ENCODE measurements at places on chromosomes 12 and 14.

- DNase-seq: no peak
Measured at GRCh38 chr12:31479516-31480210, 111.3 kb downstream of the DENND5B start.

GRCh38 chr14:75050852-75051555 lies at the start of gene MLH3:
TSS of gene MLH3 (minus strand) at chr14:75051467. CDS start at chr14:75049655, 1,812 bp downstream.
- DNase-seq: peak; percentile 57

DNA sequence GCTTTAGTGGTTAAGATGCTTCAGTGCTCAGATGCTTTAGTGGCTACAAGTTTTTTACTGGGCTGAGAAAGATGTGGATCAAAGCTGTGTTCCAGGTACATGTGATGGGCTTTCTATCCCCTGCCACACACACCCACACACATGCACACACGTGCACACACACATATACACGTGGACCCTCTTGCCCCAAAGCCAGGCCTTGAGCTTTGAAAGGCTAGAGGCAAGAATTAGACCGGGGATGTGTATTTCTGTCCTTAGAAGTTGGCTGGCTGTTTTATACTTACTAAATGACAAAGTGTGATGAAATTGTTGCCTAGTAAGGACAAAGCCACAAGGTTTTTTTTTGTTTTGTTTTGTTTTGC lies 376.5 kb downstream of the C12orf75 start:
- DNase-seq: no peak

DNA sequence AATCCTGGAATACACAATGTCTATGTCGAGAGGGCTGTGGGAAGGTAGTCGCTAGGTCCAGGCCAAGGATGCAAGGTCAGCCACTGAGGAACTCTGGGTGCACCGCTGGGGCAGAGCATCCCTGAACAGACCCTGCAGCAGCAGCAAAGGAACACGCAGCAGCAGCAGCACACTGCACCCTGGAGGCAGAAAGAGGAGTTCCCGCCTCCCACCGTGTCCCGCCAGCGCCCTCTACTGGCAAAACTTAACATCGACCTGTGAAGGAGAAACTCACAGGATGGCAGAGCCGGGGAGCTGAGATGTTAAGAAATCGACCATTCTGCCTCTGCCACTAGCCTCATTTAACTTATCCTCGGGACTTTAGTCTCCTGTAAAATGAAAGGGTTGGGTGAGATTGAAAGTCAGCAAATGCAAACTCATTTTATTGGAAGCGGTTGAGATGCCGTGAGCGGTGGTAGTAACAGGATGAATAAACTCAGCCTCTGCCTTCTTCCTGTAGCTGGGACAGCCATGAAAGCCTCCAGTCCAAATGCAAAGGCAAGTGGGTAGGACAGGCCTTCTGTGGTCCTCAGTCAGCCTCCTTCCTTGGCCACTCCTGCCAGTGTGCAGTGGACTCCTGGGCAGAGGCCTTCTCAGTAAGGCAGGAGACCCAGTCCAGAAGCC lies 45.6 kb downstream of the STAB2 start:
- DNase-seq: peak; percentile 13

DNA sequence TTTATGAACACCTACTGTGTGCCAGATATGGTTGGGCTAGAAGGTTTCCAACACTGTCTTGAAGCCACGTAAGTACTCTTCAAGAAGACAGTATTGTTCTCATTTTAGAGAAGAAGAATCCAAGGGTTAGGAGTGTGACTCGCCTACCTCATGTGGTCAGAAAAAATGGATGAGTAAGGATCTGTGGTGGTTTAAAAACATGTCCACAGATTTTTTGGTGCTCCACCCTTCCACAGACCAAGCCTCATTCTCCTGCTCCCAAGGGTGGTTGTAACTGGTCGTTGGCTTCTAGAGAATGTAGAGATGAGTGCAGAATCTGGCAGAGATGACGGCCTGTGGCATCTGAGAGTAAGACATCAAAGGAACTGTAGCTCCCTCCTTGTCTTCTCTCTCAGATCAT lies 30.3 kb upstream of the TTC7B start:
- no peak for DNase-seq

- DNase-seq: no peak
Measured at GRCh38 chr12:1422604-1423315, 171.6 kb downstream of the FBXL14 start.

DNA sequence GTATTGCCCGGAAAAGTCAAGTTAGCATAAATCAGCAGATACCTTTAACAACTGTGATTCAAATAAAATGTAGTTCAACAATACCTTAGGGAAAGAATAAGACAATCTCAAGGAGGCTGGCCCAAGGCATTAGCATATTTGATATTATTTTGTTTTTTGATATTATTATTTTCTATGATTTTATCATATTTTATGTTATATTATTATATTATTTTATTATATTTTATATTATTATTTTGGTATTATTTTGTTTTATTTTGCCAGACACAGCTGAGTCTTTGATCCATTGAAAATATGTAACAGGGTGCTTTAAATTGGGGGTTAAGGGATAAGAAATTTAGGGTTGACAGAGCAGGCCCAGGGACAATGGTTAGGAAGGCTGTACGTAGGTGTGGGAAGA lies 607.9 kb upstream of the USP15 start:
- DNase-seq: no peak

GRCh38 chr12:93184672-93185368 lies 192.9 kb upstream of the NUDT4 start:
- DNase-seq: no peak
